ENCODE measurements at places on chromosomes 5 and 9. TPM values are rescaled to one million over a fixed set of nuclear protein-coding genes. Genes with fewer than 3 reads are reported as not detected.

ARSI gene
- 0.57 TPM for total RNA-seq

EPB41L4B gene
- 6.5 TPM for total RNA-seq

NTNG2 gene
- 2.2 TPM for total RNA-seq

PCDHB7 gene
- total RNA-seq, result 2.3 TPM

BTNL9 gene
- total RNA-seq, result 11.9 TPM

NMUR2 gene
- not detected for total RNA-seq

SOHLH1 gene
- total RNA-seq, result not detected

TGFBI gene
- 78.5 TPM for total RNA-seq

SLC1A3 gene
- total RNA-seq, result 27.8 TPM

ABO gene
- total RNA-seq, result 29.0 TPM

ADGRD2 gene
- not detected for total RNA-seq

SLC6A7 gene
- total RNA-seq, result not detected

- H3K4me3 ChIP-seq, result peak overlapping the region; percentile 43
- no peak for DNase-seq
- peaks cover 3% of the 10 kb centered on the region for H3K4me1 ChIP-seq
- H3K27ac ChIP-seq, result peak overlapping the region; percentile 9
Measured at GRCh38 chr9:1048811-1049210, 1.3 kb upstream of the DMRT2 start.

- no peaks in the 10 kb centered on the region for H3K27me3 ChIP-seq
- no peak for DNase-seq
- H3K4me1 ChIP-seq, result no peaks in the 10 kb centered on the region
- H3K27ac ChIP-seq, result no peak overlapping the region
- H3K36me3 ChIP-seq, result no peaks in the 10 kb centered on the region
Measured at GRCh38 chr5:110865400-110866094, 126.7 kb downstream of the SLC25A46 start.

DNA sequence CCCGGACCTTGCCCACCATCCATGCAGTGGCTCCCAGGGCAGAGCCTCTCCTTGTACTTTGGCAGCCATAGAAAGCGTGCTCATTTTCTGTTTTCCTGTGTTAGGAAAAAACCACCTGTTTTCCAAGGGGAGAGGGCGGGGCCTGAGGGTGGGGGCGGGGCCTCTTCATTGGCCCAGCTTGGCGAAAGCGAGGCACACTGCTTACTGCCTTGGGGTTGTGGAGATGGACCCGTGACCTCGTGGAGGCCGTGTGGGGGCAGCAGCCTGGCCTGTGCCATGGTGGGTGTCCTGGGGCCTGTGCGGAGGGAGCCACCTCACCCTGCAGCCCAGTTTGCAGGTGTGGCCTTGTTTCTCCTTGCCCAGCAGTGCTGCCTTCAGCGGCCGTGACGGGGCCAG, 4.4 kb upstream of the TOR4A start:
- H3K4me3 ChIP-seq, result no peak overlapping the region
- H3K27ac ChIP-seq, result no peak overlapping the region
- no peaks in the 10 kb centered on the region for H3K36me3 ChIP-seq
- H3K4me1 ChIP-seq, result peaks cover 20% of the 10 kb centered on the region

GRCh38 chr9:133851693-133852092, 113.5 kb upstream of the SARDH start:
- no peak for DNase-seq
- peaks cover 23% of the 10 kb centered on the region for H3K4me1 ChIP-seq
- no peaks in the 10 kb centered on the region for H3K36me3 ChIP-seq
- H3K4me3 ChIP-seq, result no peak overlapping the region
- no peak overlapping the region for H3K27ac ChIP-seq
- H3K27me3 ChIP-seq, result no peaks in the 10 kb centered on the region

DNA sequence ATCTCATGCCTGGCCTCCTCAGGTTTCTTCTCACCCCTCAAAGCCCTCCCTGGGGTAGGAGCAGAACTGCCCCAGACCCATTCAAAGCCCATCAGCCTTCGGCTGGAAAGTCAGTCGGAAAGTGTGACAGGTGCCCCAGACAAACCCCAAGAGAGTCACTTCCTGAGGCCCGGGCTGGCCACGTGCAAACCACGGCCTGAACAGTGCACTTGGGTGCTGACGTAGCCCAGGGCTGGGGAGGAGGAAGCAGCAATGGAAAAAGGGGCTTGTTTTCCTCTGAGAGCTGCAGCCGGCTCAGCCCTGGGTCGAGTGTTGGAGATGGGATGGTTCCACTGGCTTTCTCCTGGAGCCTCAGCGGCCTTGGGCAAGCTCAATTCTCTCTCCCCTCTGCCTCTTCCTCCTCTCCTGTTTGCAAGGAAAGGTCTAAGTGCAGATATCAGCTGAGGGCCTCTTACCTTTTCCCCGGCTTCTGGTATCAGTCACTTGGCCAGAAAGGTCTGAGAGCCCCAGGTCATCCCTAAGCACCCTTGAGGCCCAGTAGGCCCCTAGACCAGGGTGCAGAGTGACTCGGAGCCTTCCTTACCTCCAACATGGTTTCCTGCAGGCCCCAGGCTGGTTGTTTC, 5.9 kb upstream of the EGR1 start:
- no peak for DNase-seq
- no peaks in the 10 kb centered on the region for H3K4me1 ChIP-seq
- H3K36me3 ChIP-seq, result no peaks in the 10 kb centered on the region
- H3K27me3 ChIP-seq, result no peaks in the 10 kb centered on the region

GRCh38 chr5:53368516-53368915, 111.9 kb upstream of the FST start:
- H3K36me3 ChIP-seq, result no peaks in the 10 kb centered on the region
- H3K27ac ChIP-seq, result no peak overlapping the region
- DNase-seq, result no peak
- H3K27me3 ChIP-seq, result no peaks in the 10 kb centered on the region
- no peak overlapping the region for H3K4me3 ChIP-seq

DNA sequence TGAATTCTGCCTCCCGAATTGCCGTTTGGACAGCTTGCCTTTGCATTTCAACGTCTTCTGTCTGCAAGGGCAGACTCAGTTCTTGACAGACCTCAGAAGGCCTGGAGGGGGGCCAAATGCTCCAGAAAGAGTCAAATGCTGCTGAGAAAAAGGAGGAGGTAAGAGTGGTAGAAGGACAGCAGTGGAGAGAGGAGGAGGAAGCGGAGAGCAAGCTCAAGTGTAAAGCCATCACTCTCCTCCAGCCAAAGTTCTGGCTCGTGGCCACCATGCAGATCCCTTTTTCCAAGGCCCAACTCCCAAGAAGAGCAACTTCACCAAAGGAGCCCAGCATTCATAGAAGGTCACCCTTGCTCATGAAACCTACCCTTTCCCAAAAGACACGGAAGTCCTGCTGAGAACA, 36.9 kb upstream of the SMIM23 start:
- no peaks in the 10 kb centered on the region for H3K36me3 ChIP-seq
- DNase-seq, result no peak
- no peaks in the 10 kb centered on the region for H3K4me1 ChIP-seq
- H3K27ac ChIP-seq, result no peak overlapping the region

DNA sequence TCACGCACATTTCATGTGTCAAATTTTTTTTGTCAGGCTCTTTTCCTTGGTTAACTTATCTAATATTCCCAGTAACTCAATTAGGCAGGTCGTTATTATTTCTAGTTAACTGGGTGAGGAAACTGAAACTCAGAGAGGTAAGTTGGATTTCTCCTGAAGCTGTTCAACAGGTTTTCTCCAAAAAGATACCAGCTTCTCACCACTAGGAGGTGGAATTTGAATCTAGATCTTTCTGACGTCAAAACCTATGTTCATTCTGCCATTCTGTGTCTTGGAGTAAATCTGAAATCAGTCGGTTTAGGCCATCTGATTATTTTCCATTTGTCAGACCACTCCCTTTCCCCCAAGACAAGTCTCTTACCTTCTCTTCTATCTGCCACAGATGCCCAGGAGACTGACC, 572.9 kb downstream of the ACTL7B start:
- H3K27ac ChIP-seq, result no peak overlapping the region
- H3K27me3 ChIP-seq, result no peaks in the 10 kb centered on the region
- no peak overlapping the region for H3K4me3 ChIP-seq
- H3K36me3 ChIP-seq, result no peaks in the 10 kb centered on the region
- no peak for DNase-seq

GRCh38 chr5:170552621-170553115, 48.8 kb downstream of the KCNIP1 start:
- H3K27me3 ChIP-seq, result no peaks in the 10 kb centered on the region
- peaks cover 10% of the 10 kb centered on the region for H3K4me1 ChIP-seq
- H3K27ac ChIP-seq, result peak overlapping the region; percentile 41
- H3K36me3 ChIP-seq, result no peaks in the 10 kb centered on the region
- H3K4me3 ChIP-seq, result no peak overlapping the region

GRCh38 chr9:133610845-133611244, 1.7 kb upstream of the FAM163B start:
- H3K27me3 ChIP-seq, result peaks cover 6% of the 10 kb centered on the region
- no peaks in the 10 kb centered on the region for H3K36me3 ChIP-seq
- DNase-seq, result no peak
- H3K27ac ChIP-seq, result no peak overlapping the region

- no peaks in the 10 kb centered on the region for H3K4me1 ChIP-seq
- no peak overlapping the region for H3K4me3 ChIP-seq
- H3K36me3 ChIP-seq, result no peaks in the 10 kb centered on the region
Measured at GRCh38 chr5:174723315-174723978, 935 bp upstream of the MSX2 start.

GRCh38 chr9:93477397-93477796, 24.0 kb upstream of the FAM120AOS start:
- H3K36me3 ChIP-seq, result no peaks in the 10 kb centered on the region
- no peak overlapping the region for H3K4me3 ChIP-seq
- DNase-seq, result no peak
- no peaks in the 10 kb centered on the region for H3K27me3 ChIP-seq
- H3K4me1 ChIP-seq, result no peaks in the 10 kb centered on the region
- no peak overlapping the region for H3K27ac ChIP-seq

DNA sequence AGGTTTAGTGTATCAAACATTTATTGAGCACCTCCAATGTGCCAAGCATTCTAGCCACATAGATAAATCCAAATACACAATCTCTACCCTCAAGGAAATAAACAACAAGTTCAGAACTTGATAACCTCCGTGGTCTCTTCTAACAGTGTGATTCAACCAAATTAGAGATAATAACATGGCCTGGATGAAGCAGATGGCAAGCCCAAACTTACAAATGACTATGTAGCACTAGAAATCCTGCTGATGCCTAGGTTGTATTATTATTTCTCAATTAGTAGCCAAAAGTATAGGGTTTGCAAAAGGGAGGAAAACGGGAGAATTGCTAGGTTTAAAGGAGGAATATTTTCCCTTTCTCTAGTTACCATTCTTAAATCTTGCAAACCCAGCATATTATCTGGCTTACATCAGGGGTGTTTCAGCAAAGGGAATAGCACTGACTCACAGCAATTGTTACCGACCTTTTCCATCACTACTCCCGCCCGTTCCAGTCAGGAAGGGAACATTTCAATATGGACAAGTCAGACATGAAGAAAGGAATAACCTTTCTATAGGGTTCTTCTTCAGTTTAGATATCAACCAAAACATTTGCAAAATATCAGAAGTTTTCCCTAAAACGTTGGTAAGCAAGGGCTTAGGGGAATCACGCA, 2.3 kb downstream of the DPYSL3 start:
- H3K27me3 ChIP-seq, result peaks cover 9% of the 10 kb centered on the region
- no peak overlapping the region for H3K27ac ChIP-seq
- no peaks in the 10 kb centered on the region for H3K36me3 ChIP-seq
- no peaks in the 10 kb centered on the region for H3K4me1 ChIP-seq
- DNase-seq, result no peak
- H3K4me3 ChIP-seq, result no peak overlapping the region

DNA sequence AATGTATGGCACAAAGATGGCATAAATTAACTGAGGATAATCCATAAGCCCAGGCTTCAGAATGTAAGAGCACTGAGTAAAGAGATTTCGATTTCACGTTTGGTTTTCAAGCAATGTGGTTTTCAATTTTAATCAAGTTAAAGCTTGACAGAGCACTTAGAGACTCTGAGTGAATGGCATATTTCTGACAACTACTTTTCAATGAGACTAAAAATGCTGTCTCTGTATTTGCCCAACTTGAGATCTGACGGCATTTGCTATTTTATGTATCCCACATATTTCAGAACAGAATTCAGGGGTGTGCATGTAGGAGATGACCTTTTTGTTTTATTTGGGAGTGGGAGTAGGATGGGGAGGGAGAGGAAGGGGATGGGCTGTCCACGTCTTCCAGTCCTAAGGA, 280.3 kb upstream of the PANK3 start:
- H3K4me1 ChIP-seq, result no peaks in the 10 kb centered on the region
- H3K27me3 ChIP-seq, result no peaks in the 10 kb centered on the region
- no peak overlapping the region for H3K27ac ChIP-seq
- H3K4me3 ChIP-seq, result no peak overlapping the region
- H3K36me3 ChIP-seq, result no peaks in the 10 kb centered on the region

DNA sequence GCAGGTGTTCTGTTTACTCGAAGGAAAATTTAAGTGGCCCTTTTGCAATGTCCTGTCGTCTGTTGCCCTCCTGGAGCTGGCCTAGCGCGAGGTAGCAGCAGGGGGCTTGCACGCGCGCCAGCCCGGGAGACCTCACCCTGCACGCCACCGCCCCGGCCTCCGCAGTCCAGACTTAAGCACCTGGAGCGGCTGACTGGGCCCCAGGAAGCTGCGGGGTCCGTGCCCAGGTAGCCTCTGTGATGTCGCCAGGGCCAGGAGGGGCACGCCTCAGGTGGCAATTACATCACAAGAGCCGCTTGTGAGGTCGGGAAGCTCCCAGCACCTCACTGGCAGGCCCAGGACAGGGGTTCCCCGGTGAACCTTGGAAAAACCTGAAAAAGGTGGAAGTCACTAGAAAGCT, at the start of gene SAXO1:
Gene SAXO1, minus strand, starts transcription at position 195 of the 400 bp plus-strand sequence. CDS start 301 bp downstream, outside the sequence.
- H3K4me1 ChIP-seq, result no peaks in the 10 kb centered on the region
- H3K36me3 ChIP-seq, result no peaks in the 10 kb centered on the region
- H3K4me3 ChIP-seq, result no peak within 1 kb of the TSS
- H3K27me3 ChIP-seq, result no peaks in the 10 kb centered on the region
- DNase-seq, result no peak
- no peak within 1 kb of the TSS for H3K27ac ChIP-seq

DNA sequence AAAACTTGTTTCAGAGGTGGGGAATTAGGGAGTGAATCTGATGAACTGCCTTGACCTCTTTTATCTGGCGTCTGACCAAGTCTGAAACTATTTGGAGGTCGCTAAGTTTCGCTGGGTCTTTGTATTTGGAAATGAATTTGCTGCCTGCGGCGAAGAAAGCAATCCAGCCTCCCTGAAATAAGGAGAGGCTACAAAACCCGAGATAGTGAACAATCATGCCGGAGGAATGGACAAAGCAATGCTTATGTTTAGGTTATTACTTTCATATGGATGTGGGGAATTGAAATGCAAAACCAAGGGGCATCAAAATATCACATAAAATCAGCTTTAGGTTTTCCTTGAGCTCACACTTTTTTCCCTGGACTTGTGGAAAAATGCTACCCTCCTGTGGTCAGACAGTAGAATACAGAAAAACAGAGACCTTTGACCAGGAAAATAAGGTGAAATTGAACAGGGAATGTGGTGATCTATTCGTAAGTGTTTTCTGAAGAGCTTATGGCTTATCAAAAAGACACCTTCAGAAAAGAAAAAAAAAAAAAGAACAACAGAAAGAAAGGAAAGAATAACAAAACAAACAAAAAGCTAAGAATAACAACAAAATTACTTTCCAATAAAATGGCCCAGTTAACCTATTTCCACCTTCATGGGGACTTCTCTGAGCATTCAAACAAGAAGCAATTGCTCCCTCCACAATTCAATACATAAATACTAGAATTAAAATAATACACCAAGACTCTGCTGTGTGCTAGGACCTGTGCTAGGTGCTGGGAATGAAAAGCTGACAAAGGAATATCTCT, 68.6 kb upstream of the DPYSL3 start:
- DNase-seq, result no peak
- H3K27ac ChIP-seq, result no peak overlapping the region
- no peak overlapping the region for H3K4me3 ChIP-seq

GRCh38 chr5:66072031-66072430, 72.1 kb upstream of the SREK1 start:
- no peaks in the 10 kb centered on the region for H3K4me1 ChIP-seq
- no peak overlapping the region for H3K4me3 ChIP-seq
- no peak for DNase-seq

Data from kidney (tissue), 22 donors.